ENCODE measurements at places on chromosomes 2 and 18.

- DNase-seq = no peak
These were observed 64.1 kb upstream of the LCLAT1 start for GRCh38 chr2:30382995-30383394.

- DNase-seq = no peak
These were observed 156.2 kb upstream of the BOD1L2 start for GRCh38 chr18:56990678-56991077.

DNA sequence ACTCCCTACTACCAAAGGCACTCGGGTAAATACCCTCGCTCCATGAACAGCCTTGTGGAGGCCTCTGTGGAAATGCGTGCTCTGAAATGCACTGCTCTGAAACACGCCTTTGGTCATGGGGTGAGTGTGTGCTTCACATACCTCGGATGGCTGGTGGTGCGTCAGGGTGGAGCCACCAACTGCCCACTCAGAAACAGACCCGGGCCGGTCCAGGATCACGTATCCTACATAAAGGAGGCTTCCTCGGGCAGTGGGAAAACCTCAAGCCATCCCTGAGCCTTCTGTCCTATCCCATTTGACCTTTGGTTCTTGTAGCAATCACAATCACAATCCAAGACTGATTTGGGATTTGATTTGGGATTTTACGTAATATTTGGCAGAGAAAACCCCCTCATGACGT, 53.5 kb upstream of the ZNF516 start:
- no peak for DNase-seq

DNA sequence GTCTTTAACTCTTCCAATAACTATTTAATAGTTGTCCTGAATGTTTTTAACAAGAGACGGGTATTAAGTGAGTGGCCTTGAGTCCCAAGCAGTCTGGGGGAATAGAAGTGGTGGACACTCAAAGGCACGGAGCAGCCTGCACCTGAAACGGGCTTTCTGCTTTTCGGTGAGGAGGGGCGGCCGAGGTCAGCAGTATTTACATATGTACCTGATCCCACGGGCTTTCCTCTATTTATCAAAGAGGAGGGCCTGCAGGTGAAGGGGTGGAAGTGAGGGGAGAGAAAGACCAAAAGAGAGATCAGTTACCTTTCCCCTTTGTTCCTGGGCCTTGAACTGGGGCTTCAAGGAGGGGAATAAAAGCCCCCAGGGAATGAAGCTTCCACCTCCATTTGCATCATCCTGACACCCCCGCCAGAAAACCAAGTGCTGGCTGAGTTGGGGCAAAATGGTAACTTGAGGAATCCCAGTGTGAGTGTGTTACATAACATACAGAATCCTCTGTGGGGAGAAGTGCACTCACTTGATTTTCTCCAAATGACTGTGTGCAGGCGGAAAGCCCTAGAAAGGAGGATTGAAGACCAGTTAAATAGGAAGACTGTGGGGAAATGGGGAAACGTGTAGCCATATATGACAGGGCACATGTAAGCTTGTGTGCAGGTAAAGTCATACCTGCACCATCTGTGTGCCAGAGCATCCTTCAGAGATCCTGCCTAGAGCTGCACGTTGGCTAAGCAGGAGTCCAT, 12.4 kb downstream of the POU3F3 start:
- no peak for DNase-seq

- no peak for DNase-seq
These were observed 204.0 kb downstream of the CYRIA start for GRCh38 chr2:16461672-16462071.

DNA sequence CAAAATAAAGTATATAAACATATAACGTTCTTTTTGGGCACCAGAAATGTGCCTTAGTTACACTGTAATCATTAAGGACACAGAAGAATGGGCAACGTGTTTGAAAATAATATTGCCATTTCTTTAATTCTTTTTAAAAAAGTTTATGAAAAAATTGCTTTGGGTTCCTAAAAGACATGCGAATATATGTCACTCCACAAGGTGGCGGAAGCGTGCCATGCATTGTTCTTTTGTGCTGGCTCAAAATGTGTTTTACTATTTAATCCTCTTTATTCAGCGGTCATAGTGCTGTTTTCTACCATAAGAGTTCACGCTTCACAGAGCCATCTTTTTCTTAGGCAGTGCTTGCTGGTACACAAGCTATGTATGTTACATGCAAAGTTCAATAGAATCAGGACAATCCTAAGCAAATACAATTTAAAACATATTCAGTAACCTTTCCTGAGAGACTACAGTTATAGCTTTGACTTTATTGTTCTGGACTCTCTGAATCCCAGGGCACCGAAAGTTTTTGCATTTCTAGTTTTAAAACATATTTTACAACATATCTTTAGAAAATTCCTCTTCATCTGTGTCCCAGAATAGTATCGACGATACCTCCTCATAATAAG, 147.8 kb upstream of the ERBB4 start:
- peak; percentile 30 for DNase-seq

DNA sequence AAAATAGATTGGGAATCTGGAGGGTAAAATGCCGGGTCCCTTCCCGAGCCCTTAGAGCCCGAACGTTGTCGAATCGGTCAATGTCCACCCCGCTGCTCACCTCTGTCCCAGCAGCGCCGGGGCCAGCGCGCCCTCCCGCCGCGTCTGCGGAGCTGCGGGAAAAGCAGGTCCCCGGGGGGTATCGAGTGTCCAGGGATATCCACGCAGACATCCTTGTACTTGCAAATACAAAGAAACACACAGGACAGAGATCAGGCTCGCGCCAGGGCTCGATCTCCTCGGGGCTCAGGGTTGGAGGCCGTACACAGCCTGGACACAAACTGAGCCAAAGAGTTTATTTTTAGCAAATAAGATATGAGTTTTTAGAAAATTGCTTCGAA, 2.3 kb upstream of the GATA6 start:
- no peak for DNase-seq

DNA sequence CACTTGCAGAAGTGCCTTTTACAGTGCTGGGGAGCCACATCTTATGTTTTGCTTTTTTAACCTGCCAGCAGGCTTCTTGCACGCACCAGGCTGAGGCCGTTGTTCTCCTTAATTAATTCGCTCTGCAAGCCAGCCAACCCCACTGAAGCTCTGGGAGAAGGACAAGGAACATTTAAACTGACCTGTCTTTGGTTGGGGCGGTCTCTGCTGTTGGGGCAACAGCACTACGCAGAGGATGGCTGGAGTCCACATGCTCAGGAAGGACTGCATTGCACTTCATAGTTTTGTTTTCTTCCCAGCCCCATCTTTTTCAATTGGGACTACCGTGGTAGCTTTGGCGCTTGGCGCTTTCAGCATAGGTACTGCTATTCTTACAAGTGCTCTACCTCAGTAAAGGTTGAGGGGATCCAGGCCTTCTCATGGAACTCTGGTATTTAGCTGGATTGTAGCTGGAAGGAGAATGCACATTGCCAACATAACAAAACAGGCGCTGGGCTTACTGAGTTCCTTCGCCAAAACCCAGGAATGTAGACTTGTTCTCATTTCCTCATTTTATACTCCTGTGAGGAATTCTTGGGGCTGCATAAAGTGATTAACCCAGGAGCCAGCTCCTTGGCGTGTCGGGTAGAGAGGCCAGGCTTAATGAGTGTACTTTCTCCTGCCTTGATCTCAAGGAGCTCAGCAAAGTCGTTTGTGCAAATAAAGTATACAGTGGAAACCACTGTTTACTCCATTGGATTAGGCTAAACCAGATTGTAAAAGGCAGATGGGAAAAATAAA, 146.2 kb downstream of the PRKCE start:
- DNase-seq = no peak

DNA sequence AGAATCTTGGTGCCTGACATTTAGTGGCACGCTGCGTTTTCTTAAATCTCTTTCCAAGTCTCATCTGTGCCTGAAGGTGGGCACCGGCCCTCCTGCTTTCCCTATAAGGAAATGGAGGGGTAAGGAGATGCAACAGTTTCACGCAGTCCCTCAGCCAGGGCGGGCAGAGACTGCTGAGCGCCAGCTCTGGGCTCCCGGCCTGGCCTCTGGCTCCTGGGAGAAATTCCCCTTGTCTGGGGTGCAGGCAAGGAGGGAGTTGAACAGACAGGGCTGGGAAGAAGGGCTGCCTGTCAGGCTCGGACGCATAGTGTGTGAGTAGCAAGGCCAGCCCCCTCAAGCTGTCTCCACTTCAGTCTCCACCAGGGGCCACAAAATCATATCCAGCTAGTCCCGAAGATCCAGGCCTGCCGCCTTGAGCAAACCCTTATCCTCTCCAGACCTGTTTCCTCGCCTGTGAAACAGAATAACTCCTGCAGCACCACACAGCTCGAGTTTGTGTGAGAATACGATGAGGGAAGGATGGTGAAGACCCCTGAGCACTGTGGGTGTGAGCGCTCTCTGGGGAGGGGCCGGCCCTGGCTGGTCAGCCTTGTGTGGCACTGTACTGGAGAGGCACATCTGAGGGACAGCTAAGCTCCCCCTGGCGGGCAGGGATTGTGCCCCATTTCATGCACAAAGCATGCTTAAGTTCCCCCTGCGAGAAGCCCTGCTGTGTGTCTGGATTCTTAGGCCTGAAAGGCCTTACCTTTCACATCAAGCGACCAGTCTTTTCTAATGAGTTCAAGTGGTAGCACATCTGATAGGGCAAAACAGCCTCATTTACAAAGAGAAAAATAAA, 33.8 kb downstream of the SDC1 start:
- DNase-seq = no peak

DNA sequence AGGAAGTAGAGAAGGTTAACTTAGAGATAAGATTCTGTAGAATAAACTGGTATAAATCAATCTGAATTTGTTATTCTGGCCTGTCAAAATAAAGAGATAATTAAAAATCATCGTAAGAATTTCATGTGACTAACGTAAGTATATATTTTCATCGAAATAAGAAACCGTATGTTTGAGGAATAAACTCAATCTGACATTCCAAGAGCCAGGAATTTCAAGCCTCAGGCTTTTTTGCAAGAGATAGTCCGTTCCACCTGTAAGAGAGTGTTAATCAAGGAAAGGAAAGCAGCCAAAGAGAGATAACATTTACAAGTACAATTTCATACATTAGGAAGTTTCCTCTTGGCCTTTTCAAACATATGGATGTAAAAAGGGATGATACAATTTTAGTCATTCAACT, 701.5 kb downstream of the CBLN2 start:
- DNase-seq = no peak

- no peak for DNase-seq
These were observed 320.9 kb upstream of the ETAA1 start for GRCh38 chr2:67076239-67076624.

DNA sequence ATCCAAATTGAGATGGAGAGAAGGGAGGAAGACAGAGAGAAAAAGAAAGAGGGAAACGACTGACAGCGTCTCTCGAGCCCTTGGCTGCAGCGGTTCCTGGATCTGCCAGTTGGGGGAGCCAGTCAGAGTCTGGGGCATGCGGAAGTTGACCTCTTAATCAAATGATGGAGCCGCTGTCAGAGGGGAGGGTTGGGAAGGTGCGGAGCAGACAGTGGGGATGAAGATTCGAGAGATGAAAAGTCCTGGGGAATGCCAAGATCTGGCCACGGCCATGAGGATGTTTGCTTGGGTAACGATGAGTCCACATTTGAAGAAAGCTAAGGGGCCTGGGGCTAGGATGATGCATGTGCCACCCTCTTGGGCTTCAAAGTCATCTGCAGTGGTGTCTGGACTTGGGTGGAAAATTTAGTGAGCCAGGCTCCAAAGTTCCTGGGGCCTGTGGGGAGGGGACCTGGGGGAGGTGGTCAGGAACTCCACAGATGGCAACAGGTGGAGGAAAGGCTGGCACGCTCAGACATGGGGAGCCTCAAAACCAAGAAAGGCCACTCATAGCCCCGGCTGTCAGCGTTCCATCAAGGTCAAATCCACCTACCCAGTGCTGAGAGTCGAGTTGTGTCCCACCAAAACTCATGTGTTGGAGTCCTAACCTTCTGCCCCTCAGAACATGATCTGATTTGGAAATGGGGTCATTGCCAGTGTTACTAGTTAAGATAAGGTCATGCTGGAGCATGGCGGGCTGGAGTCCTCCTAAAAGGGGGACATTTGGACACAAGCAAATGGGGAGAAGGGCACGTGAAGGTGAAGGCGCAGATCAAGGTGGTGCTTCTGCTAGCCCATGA, 200.1 kb downstream of the NDUFA10 start:
- DNase-seq = no peak

DNA sequence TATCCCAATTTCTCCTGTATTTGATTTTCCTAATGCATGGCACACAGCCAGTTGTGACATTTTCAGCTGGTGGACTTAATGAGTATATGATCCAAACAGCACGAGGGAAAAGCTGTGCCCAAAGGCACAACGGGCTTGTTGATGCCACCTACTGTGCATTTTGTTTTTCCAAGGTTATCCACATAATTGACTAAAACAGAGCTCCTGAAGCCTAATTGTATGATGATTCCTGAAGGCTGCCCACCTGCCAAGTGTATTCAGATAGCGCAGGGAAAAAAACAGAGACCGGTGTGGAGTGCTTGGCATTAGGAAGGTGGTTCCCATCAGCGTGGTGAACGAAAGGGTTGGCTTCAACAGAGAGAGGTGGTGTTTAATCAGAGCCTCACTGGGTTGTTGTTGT, 14.9 kb downstream of the RBMS1 start:
- no peak for DNase-seq

DNA sequence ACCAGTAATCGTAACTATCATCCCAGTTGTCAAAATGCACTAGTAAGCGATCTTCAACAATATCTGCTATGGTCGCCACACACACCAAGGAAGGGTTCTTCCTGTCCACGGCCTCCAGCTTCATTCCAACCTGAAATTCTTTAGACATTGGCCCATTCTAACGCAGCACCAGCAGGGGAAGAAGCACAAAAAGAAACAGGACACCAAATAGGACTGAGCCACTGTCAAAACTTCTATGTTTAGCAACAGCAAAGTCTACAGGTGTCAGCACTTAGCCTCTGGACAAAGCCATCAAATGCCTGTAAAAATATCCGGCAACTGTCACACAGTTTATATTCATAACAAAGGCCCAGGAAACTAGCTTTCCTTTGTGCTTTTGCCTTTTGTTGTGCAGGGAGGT, 175.0 kb downstream of the L3MBTL4 start:
- no peak for DNase-seq

DNA sequence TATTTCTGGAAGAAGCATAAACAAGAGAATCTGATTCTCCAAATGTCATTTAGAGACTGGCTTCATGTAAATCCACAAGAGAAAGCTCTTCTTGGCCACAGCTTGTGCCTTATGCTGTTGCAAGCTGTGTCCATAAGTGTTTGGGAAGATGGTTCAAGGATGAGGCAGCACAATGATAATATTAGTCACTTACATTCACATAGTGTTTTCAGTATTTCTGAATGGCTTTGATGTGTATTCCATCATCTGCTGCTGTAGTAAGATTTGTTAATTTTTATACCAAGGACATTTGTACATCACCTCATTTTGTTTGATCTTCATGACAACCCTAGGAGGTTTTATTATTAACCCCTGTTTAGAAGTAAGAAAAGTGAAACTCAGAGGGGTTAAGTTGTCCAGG, 29.9 kb downstream of the CREG2 start:
- DNase-seq = no peak

DNA sequence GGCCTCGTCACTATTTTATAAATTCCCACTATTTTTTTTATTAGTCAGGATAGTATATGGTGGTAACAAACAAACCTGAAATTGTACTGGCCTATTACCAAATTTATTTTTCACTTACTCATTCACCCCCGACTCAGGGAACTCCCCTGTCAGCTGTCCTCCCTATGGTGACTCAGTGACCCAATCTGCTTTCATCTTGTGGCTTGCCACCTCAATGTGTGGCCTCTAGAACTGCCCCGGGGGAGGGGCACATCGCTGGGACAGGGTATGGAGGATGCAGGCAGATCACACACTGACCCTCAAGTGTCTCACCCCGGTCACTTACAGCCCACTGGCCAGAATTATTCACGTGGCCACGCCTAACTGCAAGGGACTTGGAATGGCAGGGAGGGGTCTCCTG, 71.6 kb downstream of the ACTR2 start:
- DNase-seq = no peak

- no peak for DNase-seq
These were observed 212.6 kb downstream of the TNS1 start for GRCh38 chr2:217790195-217790594.
